ENCODE measurements at places on chromosomes 11 and 22.

GRCh38 chr11:18599739-18600230, at the start of gene MISFA:
Gene MISFA, plus strand, starts transcription at chr11:18599789. Its CDS starts 140 bp downstream, at chr11:18599929.
- DNase-seq, result no peak

DNA sequence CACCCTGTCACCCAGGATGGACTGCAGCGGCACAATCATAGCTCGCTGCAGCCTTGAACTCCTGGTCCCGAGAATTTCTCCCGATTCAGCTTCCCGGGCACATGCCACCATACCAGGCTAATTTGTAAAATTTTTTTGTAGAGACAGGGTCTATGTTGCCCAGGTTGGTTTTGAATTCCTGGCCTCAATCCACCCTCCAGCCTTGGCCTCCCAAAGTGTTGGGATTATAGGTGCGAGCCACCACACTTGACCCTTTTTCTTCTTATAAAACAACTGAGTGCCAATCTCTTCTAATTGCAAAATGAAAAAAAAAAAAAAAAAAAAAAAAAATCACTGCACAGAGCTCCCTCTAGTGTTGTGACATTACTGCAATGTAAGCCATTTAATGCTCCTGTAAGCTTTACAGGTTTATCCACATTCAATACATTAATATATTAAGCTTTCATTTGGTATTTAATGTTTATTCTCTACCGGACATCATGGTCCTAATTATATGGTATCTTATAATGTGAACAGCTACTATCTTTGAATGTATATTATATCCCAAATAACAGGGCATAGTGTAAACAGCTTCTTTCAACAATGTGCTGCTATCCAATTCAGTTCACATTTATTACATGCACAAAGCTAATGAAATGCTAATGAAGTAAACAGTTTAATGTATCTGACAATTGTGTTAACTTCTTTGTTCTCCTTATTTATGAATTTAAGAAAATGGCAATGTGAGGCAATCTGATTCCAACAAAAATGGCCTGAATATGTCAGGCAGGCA, 44.6 kb downstream of the COPB1 start:
- DNase-seq, result no peak

GRCh38 chr11:61769169-61769920, 16.9 kb downstream of the MYRF start:
- DNase-seq, result no peak

DNA sequence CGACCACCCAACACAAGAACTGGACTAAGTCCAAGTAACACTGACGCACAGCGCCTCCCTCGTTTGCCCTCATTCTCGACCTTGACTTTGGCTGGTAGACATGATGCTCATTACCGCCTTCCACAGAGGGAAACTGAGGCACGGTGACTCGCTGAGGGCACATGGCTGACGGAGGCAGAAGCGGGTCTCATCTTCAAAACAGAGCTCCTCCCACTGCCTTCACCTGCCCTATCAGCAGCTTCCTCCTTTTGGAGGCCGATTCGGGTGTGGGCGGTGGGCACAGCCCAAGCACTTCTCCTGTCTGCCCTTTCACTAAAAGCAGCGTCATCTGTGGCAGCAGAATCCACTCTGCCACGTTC, 2.0 kb upstream of the KMT5B start:
- DNase-seq, result no peak

- no peak for DNase-seq
Observed at GRCh38 chr22:34333285-34333684, 413.0 kb upstream of the LARGE1 start.

DNA sequence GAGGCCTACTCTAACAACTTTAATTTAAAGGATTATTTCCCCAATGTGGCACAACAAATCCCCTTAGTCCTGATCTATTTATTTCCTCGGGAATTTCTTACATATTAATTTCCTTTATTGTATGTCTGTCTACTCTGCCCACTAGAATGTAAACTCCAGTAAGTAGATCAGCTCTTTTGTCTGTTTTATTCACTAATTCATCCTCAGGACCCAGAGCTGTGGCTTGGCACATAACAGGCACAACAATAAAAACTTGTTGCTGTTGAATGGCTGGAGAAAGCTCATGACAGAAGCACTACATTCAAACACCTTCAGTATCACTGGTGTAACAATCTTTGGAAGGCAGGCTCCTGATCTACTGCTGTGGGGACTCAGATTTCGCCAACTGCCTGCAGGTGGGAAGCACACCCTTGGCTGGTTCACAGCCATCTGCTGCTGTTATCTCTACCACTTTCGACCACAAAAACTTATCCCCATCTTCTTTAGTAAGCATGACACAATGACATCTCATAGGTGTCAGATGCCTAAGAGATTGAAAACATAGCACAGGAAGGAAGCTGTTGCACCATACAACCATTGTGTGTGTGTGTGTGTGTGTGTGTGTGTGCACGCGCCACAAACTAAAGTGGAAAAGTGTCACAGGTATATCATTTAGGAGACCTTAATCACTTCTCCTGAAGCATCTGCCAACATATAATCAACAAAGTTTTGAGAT, 11.9 kb downstream of the HIRA start:
- DNase-seq, result no peak

DNA sequence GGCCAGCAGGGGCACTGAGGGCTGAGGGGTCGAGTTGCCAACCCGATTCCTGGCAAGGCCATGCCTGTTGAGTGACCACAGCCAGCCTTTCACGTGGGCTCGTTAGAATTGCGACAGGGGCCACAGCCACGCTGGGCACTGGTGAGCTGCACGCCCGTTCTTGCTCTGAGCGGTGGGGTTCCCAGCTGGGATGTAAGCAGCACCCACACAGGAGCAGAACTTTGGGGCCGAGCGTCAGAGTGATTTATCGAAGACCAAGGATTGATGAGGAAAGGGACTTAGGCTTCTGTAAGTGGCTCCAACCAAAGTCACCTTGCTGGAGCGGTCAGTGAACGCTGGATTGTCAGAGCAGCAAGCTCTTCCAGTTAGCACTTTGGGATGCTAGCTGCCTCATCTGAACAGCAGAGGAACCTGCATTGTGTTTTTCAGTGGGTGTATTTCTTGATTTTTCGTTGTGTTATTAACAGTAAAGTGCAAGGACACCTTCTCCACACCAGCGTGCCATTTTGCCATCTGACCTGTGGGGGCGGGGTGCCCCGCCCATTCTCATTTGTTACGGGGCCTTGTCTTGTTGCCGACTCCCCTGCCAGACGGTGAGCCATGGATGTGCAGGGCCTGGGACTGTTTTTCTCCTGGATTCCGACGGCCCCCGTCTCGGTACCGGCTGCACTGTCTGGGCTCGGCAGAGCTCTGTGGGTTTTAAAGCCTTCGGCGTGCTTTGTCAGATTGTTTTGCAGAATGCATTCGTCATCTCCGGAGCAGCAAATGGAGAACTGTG, 202.5 kb downstream of the TBC1D22A start:
- DNase-seq, result no peak

GRCh38 chr11:43992834-43993637, 50.6 kb downstream of the C11orf96 start:
- DNase-seq, result no peak

GRCh38 chr22:46068593-46069491, 81.5 kb upstream of the PPARA start:
- no peak for DNase-seq

- DNase-seq, result no peak
Observed at GRCh38 chr11:38278457-38279141, 1680.6 kb upstream of the RAG2 start.

- DNase-seq, result no peak
Observed at GRCh38 chr22:50296658-50297490, 10.6 kb downstream of the PLXNB2 start.

- no peak for DNase-seq
Observed at GRCh38 chr11:61923166-61924063, 6.0 kb upstream of the RAB3IL1 start.

DNA sequence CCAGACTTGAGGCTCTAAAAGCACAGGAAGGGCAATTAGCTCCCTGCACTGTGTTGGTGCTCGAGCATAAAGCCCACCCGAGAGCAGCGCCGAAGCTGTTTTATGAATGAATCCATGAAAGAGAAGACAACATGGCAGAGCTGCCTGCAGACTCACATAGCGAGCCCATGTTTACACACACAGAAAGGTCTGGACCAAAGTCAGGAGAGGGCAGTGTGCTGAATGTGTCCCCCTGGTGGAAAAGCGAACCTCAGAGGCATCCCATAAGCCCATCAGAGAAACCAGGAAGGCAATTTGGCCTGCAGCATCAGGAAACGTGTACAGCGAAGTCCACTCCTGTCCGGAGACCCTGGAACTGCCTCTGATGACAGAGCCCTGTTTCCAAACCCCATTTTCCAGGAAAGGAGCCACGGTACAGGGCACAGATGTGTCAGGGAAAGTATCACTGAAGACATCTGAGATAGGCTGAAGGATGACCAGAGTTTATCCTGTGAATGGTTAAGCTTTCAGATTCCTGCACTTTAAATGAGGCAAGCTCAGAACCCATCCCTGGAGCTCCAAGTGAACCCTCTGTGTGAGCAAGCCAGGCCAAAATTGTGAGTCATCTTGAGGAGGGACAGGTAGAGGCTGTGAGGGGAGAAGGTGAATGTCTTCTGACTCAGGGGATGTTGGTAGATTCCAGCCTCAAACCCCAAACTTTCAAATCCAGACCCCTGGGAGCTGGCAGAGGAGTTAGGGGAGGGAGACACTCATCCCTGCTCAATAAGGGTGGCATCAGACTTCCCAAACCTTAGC, 36.9 kb downstream of the CHRDL2 start:
- no peak for DNase-seq

DNA sequence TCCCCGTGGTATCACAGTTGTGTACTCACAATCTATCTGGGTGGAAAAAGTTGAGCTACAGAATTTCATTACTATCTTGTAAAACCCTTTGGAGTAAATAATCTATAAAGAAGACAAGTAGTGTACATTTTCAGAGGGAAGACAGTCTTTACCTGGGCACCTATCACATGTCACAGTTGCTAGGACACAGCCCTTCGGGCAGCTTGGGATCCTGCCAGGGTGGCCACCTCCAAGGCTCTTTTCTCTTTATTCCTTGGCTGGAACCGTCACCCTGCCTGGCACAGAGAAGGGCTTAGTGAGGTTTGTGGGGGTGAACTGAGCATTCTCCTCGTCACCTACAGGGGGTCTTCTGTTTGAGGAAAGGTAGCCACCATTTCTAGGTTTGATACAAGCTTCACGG, 23.6 kb downstream of the LRRC74B start:
- no peak for DNase-seq

GRCh38 chr11:88315015-88315414, 22.5 kb downstream of the CTSC start:
- DNase-seq, result no peak

GRCh38 chr22:48944751-48945620, 882.7 kb downstream of the BRD1 start:
- DNase-seq, result no peak

DNA sequence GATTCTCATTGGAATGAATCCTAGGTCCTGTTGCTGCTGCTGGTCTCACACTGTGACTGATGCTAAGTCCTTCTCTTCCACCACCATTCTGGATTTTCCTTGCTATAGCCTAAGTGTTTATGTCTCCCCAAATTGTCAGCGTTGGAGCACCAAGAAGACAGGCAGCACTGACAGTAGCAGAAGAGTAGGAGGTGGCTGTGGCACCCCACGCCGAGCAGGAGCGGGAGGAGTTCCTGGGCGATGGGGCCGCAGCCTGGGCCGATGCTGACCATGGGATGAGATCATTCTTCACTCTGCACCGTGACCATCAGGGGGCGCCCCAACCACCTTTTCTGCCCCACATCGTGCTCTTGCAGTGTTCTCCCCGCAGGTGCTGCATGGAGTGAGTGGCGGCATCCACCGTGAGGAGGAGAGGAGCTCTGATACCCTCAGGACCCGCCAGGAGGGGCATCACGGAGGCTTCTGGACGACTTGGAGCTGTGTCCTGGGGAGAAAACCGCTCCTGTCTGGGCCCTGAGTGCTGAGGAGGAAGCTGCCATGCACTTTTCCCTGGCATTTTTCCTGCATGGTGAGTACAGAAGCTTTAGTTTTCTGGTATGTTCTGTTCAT, 57.0 kb downstream of the LRRC74B start:
- no peak for DNase-seq

GRCh38 chr22:37219533-37219932, 7.3 kb upstream of the SSTR3 start:
- no peak for DNase-seq

- no peak for DNase-seq
Observed at GRCh38 chr11:17171916-17172315, 35.9 kb downstream of the PIK3C2A start.

- DNase-seq, result no peak
Observed at GRCh38 chr11:10122326-10123197, 171.5 kb downstream of the SBF2 start.

DNA sequence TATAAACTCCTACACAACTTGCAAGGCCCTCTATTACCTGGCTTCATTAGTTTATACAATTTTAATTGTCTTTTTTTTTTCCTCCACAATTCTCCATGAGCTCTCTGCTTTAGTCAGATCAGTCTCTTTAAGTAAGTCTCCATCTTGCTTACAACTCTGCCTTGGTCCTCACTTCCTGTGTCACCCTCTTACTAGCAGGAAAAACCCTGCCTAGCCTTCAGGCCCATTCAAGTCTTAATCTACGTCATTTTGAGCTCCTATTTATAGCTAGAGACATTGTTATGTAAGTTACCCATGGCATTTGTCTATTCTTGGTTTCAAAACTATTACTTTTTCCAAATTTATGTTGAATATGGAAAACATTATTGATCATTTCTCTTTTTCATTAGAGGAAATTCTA, 177.4 kb downstream of the SBF2 start:
- no peak for DNase-seq

- DNase-seq, result no peak
Observed at GRCh38 chr11:66225066-66225465, 43.4 kb upstream of the RAB1B start.

GRCh38 chr22:31106001-31106571, 1.3 kb downstream of the SELENOM start:
- DNase-seq, result no peak

GRCh38 chr11:119481021-119481666, 58.2 kb upstream of the THY1 start:
- no peak for DNase-seq

GRCh38 chr11:504053-504993, 2.7 kb downstream of the RNH1 start:
- DNase-seq, result no peak

- no peak for DNase-seq
Observed at GRCh38 chr11:113203141-113203753, 111.1 kb upstream of the TTC12 start.

- no peak for DNase-seq
Observed at GRCh38 chr11:29816359-29816758, 200.5 kb downstream of the KCNA4 start.

- peak; percentile 89 for DNase-seq
Observed at GRCh38 chr22:46035742-46036557, 59.0 kb upstream of the WNT7B start.

All from cortex of kidney (tissue), 1 donor.